ENCODE measurements at places on chromosomes 4 and X. TPM values are rescaled to one million over a fixed set of nuclear protein-coding genes. Genes with fewer than 3 reads are reported as not detected.
A peak's percentile ranks its signal among the peaks of the same experiment; 100 is the strongest.

PRRG3 gene
- total RNA-seq: 1.9 TPM

- no peak overlapping the region for H3K4me3 ChIP-seq
- no peaks in the 10 kb centered on the region for H3K36me3 ChIP-seq
- peak overlapping the region; percentile 24 for H3K27ac ChIP-seq
- no peak for DNase-seq
- no peaks in the 10 kb centered on the region for H3K27me3 ChIP-seq
Measured at GRCh38 chr4:135050086-135050717, 848.6 kb upstream of the PABPC4L start.

ADGRG4 gene
- total RNA-seq: not detected

DNA sequence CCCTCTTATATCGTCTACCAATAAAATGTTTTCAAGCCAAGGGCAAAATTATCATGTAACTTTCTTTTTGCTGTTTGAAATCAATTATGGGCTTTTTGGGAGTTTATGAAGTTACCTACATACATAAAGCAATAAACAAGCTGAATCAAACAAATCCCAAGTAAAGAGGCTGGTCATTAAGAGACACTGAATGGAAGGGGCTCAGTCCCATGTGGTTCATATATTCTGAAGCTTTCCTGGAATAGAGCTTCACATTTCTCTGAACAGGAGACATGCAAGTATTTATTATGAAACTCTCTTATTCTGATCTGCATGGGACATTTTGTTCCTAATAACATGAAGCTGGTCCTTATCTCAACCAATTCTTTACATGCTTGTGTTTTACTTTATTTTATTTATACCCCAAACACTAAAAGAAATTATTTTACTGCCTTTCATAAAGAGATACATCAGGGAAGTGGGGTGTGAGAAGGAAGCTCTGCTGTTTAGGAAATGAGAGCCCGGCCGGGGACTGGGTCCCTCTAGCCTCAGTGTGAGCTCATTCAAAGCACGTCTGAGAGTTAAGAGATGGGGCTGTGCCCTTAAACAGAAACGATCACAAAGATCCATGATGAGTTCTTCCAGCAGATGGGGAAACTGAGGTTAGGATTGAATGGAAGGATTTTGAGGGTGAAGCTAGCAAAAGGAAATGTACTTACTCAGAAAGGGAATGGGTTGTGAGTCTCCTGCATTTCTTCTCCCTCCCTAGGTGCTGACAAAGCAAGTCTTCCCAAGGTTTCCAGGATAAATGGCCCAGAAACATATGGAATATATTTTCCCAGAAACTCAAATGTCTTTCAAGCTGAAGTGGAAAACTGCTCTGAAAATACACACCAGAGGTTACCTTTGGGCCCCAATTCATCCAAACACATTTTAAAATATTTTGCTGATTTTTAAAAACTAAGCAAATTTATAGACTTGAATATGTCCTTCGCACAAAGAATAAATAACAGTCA, 93.1 kb upstream of the LNX1 start:
- H3K36me3 ChIP-seq: no peaks in the 10 kb centered on the region
- no peak overlapping the region for H3K4me3 ChIP-seq
- H3K27me3 ChIP-seq: peaks cover under 1% of the 10 kb centered on the region
- H3K27ac ChIP-seq: peak overlapping the region; percentile 85
- H3K4me1 ChIP-seq: peaks cover 14% of the 10 kb centered on the region

DNA sequence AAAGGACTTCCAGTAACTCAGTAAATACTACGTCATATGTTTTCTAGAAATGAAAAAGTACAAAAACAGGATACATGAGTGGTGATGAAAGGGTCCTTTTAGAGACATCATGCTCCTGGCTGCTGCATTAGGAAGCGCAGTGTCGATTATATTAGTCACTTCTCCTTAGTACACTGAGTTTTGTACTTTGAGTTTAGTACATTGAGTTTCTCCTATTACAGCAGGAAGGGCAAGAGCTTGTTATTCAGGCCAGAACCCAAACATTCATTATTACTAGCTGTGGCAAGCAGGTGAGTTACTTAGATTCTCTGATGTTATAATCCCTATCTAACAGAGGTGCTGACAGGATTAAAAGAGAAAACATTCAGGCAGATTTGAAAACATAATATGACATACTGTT, 21.3 kb downstream of the RPGR start:
- H3K4me1 ChIP-seq: no peaks in the 10 kb centered on the region
- H3K36me3 ChIP-seq: no peaks in the 10 kb centered on the region
- no peak for DNase-seq
- H3K27me3 ChIP-seq: no peaks in the 10 kb centered on the region

MAGEB2 gene
- total RNA-seq: not detected

DNA sequence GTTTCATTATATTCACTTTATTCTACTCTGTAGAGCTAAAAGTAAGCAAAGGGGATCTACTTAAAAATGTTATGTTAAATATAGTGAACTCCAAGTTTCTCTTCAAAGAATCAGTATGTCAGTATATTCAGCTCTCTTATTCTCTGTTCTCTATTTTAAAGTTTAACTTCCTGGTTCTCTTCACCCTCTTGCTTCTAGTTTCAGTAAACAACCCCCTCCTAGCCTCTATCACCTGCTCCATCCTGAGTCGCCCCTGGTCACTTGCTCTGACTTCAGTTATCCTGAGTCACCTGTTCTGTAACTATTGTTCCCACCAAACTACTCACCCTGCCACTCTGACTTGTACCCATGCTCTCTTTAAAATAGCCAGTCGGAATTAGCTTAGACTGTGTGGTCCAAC, 180.9 kb upstream of the AADAT start:
- no peak overlapping the region for H3K4me3 ChIP-seq
- no peaks in the 10 kb centered on the region for H3K27me3 ChIP-seq
- no peak overlapping the region for H3K27ac ChIP-seq
- no peaks in the 10 kb centered on the region for H3K4me1 ChIP-seq
- H3K36me3 ChIP-seq: peaks cover 2% of the 10 kb centered on the region

- no peaks in the 10 kb centered on the region for H3K36me3 ChIP-seq
- peaks cover 15% of the 10 kb centered on the region for H3K4me1 ChIP-seq
- H3K4me3 ChIP-seq: no peak overlapping the region
Measured at GRCh38 chr4:186942758-186943377, 219.2 kb upstream of the FAT1 start.
